ENCODE measurements at places on chromosomes 5 and 9.

- no peak for DNase-seq
Observed at GRCh38 chr9:116726602-116727001, 39.5 kb downstream of the TRIM32 start.

DNA sequence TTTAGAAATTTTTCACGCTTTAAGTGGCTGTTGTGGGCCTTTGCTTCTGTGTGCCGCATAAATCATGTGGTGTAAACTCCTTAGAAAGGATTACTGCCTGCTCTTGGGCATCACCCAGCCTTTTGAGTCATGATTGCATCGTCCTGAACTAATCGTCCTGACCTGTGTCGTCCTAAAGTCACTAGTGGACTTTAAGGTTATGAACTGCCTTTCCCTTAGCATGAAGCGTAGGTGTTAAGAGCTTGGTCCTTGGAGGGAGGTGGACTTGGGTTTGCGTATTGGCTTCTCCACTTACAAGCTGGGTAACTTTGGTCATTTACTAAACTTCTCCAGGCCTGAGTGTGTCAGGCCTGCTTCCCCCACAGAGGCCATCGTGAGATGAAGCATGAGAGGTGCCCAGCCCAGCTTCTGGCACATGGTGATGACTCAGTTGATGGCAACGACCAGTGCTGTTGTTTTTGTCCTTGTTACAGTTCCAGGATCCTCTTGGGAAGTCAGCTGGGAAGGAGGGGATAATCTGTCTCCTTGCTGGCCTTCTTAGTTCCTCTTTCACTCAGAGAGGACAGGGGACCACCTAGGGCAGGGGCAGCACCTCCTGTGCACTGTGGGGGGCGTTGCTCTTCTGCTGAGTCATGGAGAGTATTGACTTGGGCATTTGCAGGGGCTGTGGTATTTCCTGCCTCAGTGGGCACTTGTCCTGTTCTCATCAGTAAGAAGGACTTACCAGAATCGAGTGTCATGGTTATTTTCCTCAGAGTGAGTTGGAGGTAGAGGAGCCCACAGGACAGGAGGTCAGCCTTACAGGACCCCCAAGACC lies 54.2 kb upstream of the NCS1 start:
- DNase-seq: no peak

DNA sequence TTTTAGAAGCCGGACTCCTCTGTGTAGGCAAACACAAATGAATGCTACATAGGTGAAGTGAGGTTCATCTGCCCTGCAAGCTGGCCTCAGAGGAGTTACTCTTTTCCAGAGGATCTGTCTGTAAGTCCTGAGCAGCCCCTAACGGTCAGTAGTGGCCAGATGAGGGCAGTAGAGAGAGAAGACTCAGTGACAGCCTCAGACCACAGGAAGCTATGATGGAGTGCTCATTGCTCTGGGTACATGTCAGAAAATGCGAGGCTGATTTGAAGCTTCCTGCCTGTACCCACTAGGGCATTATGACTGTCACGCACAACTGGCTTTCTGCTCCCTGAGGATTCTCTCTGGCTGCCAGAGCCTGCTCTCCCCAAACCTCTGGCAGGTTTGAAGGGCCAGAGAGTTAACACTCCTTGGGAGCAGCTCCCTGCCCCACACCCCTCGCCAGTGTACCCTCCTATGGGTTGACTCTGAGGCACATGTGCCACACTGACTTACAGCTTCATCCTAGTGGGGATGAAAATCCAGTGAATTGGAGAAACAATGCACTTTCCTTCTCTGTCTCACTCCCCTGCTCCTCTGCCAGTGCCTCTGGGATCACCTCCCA lies 141.5 kb downstream of the GABRG2 start:
- DNase-seq: no peak

DNA sequence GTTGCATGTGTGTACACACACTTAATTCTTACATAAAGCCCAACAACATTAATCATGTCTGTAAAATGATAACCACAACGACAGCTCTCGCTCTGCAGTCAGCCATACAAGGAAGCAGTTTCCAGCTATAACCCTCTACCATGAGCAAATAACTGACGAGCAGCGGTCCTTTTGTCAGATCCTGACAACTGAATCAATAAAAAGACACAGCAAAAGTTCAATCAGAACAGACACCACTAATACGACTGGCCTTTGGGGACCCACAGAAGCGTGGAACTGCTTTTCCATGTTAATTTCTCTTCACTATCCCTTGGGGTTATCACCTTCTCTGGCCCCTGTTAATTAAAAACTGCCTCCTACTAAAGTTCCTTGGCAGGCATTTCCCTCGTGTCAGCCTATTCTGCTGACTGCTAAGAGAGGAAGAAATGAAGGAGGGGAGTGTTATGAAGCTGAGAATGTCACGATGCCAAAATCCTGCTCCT lies 722.8 kb upstream of the GRAMD2B start:
- no peak for DNase-seq

DNA sequence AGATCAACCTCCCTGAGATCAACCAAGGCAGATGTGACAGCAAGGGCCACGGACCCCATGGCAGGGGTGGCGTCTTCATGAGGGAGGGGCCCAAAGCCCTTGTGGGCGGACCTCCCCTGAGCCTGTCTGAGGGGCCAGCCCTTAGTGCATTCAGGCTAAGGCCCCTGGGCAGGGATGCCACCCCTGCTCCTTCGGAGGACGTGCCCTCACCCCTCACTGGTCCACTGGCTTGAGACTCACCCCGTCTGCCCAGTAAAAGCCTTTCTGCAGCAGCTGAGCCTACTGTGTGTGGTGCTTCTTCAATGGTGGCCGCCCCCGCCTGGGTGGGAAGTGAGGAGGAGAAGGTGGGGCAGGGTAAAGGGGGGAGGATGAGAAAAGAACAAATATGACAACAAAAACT lies 8.3 kb downstream of the GPX3 start:
- DNase-seq: no peak

Data from T1000 (cell line).